CD4-positive, alpha-beta memory T cell (primary cell): ENCODE measurements at places on chromosomes 13 and 19.

DNA sequence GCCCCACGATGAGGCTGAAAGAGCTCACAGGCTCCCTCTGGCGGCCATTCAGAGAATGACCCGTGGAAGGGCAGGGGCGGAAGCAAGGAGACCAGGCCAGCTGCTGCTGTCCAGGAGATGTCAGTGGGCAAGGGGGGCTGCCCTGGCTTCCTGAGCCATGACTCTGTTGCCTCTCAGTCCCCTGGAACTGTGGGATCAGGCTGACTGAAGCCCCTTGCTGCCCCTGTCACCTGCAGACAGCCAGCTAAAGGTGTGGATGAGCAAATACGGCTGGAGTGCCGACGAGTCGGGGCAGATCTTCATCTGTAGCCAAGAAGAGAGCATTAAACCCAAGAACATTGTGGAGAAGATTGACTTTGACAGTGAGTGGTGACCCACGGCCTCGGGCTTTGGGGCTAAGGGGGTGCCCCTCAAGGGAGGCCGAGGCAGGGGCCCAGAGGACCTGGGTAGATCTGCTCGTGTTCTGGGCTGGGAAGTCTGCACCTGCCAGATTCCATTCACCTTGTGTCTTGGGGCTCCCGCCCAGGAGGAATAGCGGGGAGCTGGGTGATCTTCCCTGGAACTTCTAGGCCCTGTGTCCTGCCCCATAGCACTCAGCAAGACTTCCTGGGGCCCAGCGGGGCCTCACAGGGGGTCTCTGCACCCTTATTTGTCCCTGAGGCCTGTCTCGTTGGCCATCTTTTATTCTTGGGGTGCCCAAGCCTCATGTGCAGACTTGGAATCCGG, 12.5 kb upstream of the ACTN4 start:
- DNase-seq = peak; percentile 59

GRCh38 chr13:79886601-79887000, 405.6 kb downstream of the NDFIP2 start:
- DNase-seq = no peak

DNA sequence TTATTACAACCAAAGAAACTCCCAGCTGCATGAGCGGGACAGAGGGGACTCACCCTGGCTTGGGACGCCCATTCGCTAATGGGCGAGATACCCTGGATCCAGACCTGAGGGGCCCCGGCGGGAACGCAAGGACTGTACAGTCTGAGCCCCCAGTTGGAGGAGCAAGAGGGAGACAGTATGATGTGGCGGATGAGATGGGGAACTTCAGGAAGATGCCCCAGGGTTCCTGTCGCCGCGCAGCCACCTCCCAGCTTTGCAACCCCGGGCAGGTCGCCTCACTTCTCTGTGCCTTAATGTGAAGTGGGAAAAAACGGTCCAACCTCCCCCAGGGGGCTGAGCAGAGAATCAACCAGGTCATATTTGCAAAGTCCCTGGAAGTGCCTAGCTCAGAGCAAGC, 2.5 kb downstream of the NPAS1 start:
- no peak for DNase-seq

DNA sequence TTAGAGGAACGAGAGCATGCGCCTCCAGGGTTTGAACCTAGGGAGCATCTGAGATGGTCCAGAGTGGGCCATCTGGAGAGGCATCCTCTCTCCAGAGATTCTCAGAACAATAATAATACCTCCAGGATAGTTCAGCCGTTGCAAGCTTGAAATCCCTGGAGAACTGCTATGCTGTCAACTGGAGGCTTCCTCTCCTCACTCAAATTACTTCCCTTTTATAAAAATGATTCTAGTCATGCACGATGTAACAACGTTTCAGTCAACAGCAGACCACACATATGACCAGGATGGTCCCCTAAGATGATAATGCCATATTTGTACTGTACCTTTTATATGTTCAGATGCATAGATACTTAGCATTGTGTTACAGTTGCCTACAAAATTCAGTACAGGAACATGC, 108.7 kb downstream of the SHISA2 start:
- DNase-seq = no peak
